ENCODE measurements at places on chromosomes 11 and 22.
A peak's percentile ranks its signal among the peaks of the same experiment; 100 is the strongest.

DNA sequence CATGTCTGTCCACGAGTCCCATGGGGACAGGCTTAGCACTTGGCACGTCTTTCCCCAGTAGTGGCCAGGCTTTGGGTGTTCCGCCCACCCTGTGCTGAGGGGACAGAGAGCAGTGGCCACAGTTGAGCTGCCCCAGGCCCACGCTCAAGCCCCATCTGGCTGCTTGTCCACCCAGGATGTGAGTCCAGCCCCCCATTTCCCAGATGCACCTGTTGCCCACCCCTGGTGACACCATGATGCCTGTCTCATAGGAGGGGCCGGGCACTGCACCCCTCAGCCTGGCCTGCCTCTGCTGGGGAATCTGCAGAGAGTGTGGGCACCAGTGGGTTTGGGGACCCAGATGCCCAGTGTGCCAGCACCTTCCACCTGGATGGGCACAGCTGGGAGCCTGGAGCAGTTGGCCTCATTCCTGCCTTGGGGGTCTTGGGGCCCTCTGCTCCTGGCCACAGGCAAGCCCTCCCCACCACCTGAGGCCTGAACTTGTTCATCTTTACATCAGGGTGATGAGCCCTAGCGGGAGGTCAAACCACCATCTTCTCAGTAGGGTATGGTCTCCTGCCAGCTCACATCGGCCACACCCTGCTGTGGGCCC is 5.7 kb downstream of the SIGIRR start:
- no peak for DNase-seq

GRCh38 chr11:123473941-123474677 is 44.0 kb downstream of the GRAMD1B start:
- DNase-seq: no peak

DNA sequence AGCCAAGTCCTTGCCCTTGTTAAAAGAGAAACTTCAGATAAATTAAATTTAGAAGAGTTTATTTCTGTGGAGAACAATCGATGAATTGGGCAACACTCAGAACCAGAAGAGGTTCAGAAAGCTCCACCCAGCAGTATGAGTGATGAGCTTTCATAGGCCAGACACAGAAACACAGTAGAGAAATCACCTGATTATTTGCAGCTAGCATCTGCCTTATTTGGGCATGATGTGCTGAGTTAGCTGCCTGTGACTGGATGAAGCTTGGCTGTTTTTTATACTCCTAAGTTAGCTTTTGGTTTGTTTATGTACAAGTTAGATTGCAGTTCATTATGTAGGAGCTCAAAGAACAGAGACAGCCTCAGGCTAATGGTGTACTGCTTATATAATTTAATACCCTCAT is 269.5 kb upstream of the SESN3 start:
- no peak for DNase-seq

DNA sequence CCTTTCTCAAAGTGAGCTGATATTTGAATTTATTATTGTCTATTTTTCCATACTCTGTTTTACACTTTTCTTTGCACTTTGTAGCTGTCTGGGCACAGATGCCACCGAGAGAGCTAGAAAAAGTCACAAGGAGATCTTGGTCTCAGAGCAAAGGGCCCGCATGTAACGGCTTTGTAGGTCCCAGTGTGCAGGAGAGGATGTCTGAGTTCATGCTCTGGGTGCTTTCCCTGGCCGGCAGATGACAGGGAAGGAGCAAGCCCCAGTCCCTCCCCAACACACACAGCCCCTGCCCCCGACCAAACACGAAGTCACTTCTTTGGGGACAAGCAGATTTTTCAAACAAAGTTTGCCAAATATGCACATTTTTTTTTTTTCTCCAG is 55.8 kb downstream of the SMIM38 start:
- DNase-seq: no peak

DNA sequence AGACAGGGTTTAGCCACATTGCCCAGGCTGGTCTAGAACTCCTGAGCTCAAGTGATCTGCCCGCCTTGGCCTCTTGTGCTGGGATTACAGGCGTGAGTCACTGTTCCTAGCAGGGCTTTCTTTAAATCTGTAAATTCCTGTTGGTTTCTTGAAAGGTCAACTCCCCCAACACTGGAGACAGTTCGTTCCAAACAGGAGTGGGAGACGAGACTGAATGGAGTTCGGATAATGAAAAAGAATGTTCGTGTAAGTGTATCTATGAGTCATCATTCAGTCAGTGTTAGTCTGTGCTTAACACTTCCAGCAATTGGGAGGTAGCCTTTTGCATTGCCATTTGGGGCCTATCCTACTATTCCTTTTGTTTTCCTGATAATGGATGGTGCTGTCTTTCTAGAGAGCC is 10.0 kb upstream of the BACE1-AS start:
- no peak for DNase-seq

DNA sequence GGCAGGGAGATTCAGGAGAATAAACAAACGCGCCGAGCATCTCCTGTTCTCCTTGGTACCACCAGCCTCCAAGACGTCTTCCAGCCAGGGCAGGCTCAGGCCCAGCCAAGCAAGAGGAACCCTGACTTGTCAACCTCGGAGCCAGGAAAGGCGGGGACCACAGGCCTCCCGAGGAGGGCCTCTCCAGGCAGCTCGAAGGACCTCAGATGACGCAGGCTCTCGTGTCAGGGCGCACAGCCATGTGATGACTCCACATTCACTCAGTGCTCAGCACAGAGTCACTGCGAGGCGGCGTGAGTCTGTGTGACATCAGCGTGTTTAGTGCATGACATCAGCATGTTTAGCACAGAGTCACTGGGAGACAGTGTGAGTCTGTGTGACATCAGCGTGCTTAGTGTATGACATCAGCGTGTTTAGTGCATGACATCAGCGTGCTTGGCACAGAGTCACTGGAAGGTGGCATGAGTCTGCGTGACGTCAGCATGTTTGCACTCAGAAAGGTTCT is 241.4 kb downstream of the BRD1 start:
- DNase-seq: no peak

DNA sequence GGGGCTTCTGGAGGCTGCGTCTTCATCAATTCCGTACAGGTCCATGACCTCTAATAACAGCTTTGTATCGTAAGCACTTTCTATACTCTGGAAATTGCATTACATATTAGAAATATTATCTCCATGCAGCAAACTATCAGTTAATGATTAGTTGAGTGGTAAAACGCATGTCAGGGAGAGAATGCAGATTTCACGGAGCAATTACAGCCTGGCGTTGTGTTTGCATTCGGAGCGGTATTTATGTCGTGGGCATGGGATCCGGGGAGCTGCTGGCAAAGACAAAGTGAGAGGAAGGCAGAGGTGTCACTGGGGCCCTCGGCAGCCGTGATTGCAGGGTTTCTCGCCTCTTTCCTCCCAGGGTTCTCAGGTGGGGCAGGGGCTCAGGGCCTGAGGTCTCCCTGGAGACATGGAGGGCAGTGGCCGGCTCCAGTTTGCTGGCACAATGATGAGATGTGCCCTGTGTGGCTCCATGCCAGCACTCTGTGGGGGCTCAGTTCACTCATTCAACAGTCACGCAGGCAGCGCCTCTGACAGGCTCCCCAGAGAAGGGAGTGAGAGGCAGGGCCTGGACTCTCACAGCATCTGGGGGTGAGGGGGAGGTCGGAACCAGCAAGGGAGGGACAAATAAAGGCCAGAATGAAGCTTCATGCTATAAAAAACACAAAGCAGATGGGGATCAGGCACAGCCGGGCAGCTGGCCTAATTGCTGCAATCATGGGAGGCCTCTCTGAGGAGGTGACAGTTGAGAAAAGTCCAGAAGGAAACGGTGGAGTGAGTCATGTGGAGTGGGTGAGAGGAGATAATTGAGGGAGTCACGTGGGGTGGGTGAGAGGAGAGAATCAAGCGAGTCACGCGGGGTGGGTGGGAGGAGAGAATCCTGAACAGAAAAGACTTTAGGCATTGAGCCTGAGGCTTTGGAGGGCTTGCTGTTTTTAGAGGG is 1002.7 kb downstream of the BRD1 start:
- no peak for DNase-seq

- DNase-seq: no peak
These were observed 4.2 kb downstream of the MUC5B start for GRCh38 chr11:1226986-1227550.

DNA sequence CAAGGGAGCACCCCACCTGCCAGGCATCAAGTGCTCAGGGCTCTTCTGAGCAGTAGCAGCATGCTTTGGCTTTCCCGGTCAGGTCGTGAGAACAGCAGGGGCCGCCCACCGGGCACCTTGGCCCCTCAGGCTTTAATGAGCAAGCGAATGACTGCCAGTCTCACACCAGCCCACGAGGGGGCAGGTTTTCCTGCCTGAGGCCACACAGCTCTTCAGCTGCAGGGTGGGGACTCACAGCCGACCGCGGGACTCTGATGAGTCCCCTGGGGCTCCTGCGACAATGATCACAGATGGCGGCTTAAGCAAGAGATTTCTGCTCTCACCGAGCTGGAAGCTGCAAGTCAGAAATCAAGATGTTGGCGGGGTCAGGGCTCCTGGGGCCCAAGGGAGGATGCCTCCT is 14.3 kb upstream of the FGF19 start:
- DNase-seq: no peak

- no peak for DNase-seq
These were observed 274.8 kb downstream of the SOX6 start for GRCh38 chr11:16081382-16082094.

- DNase-seq: peak; percentile 24
These were observed 105.2 kb downstream of the PDHX start for GRCh38 chr11:35021589-35021988.

DNA sequence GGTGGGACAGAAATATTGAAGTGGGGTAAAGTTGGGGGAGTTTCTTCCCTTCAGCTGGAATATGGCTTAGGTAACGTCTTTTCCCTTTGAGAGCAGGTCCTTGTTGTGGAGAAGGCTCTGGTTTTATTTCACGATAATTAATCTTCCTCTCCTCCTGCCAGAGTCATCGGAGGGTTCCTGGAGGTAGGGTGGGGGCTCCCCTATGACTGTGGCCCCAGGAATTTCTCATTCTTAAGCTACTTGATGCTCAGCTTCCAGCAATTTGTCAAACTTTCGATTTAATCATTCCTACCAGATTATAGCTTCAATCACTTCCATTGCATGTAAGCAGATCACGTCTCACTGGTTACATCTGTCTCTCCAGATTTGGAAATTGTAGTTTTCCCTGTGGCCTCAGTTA is 242.8 kb upstream of the PLET1 start:
- no peak for DNase-seq

DNA sequence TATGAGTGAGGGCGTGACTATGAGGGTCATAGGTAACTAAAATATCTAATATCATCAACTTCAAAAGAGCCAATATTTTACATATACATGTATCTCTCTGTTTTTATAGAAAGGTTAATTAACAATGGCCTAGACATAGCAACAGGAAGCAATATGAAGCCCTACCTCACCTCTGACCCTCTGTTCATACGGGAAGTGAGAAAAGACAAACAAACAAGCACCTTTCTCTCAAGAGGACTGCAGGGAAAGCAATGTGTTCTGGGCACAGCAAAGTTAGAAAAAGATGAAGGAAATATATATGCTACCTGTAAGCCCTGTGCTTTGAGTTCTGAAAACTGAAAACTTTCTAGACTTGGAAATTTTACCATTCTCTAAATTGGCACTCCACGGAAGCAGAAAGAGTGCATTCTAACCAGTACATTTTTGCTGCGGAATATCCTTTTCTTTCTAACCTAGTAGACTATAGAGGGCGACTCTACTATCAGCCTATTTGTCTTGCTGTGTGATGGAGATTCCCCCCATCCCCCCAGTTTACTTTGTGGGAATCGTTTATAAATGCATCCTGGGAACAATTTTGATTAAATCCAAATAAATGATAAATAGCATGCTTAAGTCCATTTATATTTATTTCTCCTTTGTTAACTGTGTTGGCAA is 830.4 kb upstream of the FAT3 start:
- no peak for DNase-seq

DNA sequence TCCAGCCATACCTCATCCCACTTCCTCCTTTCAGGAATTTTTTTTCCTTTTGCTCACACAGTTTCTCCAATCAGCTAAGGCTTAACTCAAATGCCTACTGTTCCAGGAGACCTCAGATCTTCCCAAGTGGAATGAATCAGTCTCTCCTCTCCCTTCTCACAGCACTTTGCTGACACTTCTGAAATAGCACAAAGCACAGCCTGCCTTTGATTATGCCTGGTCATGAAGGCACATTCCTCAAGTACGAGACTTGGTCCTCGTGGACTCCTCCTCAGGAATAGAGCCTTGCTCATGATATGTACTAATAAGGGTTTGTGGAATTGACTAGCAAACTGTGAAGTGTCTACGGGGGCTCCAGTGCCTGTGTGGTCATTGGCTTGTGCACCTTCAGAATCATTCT is 176.7 kb upstream of the TENM4 start:
- no peak for DNase-seq

DNA sequence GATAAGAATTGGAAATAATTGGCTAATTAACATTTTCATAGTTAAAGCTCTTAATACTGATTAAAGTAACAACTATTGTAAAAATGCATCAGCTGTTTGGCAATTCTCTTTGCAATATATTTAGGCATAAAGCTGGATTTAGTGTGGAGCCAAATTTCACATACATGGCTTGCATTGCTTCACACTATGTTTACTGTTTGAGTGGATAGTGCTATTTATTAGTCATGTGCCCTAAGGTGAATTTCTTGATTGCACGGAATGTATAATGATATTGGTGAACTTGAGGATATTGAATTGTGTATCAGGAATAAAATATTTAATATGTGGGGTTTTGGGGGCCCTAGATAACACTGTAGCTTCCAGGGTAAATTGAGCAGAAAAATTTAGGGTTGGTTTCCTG is 100.9 kb downstream of the AASDHPPT start:
- DNase-seq: no peak

- no peak for DNase-seq
These were observed 422.4 kb downstream of the TENM4 start for GRCh38 chr11:79018371-79018849.

- DNase-seq: no peak
These were observed 1.3 kb upstream of the KCNC1 start for GRCh38 chr11:17733261-17733660.

GRCh38 chr11:95187723-95188122 is 43.3 kb downstream of the SESN3 start:
- DNase-seq: no peak

GRCh38 chr11:123211149-123211852 is 16.3 kb upstream of the CLMP start:
- no peak for DNase-seq

GRCh38 chr11:83813296-83813695 is 527.1 kb upstream of the CCDC90B start:
- DNase-seq: no peak

DNA sequence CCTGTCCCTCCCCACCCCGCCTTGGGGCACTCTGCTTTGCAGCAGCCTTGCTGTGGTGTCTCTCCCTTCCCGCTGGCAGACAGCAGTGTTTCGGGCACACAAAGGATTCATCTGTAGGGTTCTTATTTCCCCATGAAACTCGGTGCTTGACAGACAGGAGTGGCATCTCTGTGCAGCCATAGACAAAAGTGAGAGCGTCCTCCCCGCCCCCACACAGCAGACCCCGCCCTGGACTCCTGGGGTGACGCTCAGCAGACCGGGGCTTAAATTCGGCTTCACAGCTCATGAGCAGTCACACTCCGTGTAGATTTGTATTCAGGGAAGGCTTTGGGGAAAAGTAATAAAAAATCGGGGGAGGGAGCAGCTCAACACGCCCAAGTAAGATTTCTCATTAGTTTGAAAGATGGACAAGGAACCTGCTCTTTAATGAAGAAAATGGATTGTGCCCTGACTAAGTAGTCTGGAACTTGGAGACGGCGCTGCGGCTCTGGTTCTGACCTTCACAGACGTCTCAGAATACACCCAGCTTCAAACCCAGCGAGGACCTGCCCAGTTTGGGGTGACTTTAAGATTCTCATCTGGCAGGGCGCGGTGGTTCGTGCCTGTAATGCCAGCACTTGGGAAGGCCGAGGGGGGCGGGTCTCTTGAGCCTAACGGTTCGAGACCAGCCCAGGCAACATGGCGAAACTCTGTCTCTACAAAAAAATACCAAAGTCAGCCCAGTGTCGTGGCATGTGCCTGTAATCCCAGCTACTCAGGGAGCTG is 136.0 kb downstream of the CACNA1I start:
- DNase-seq: no peak
